Hepatocyte (in vitro differentiated cells): ENCODE measurements at places on chromosomes 3 and 15. TPM values are rescaled to one million over a fixed set of nuclear protein-coding genes. Genes with fewer than 3 reads are reported as not detected.

DNA sequence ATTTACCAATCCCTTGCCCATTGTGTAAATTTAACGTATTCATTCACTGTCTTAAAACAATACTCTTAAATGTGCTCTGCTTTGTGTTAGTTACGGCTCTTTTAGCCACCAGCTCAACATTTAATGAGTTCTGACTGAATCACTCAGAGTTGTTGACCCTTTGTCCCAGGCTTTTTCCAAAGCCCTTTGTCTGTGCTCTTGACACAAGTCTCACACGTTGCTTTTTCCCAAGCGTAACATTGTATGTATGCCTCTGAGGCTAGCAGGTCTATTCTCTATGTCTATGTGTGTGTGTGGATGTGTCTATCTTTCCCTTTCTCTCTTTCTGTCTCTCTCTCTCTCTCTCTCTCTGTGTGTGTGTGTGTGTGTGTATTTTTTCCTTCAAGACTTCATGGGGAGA, 435.4 kb upstream of the GOLIM4 start:
- no peak overlapping the region for H3K4me3 ChIP-seq
- H3K36me3 ChIP-seq = no peaks in the 10 kb centered on the region
- DNase-seq = no peak
- H3K4me1 ChIP-seq = no peaks in the 10 kb centered on the region
- H3K27ac ChIP-seq = no peak overlapping the region
- H3K27me3 ChIP-seq = no peaks in the 10 kb centered on the region

DNA sequence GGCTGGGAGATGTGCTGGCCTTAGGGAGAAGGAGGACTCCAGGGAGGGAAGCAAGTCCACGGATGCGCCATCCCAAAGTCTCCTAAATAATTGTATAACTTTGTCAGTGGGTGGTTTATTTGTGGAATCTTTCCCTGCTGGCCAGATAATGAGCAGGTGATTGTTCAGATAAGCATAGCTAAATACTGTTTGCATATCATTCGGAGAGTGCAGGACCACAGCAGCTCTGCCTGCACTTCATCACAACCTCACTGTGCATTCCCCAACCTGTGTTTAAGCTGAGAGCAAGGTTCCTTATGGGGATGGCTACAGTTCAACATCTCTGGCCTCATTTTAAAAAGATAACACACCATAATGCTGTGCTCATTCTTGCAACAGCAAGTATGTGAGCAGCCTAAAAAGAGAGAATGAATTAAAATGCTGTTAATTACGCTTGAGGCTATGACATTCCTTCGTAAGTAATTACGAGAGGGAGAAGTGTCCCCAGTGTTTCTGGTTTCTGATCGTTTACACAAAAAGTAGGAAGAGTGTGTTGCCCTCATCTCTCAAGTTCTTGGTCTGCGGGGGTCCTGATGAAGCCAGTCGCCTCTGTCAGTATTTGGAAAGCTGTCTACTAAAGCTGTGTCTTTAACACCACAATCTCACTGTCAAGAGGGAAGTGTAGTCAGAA, 272.0 kb upstream of the RORA start:
- no peak for DNase-seq
- H3K4me3 ChIP-seq = no peak overlapping the region
- no peaks in the 10 kb centered on the region for H3K36me3 ChIP-seq
- H3K27me3 ChIP-seq = peaks cover 15% of the 10 kb centered on the region
- H3K27ac ChIP-seq = no peak overlapping the region
- H3K4me1 ChIP-seq = no peaks in the 10 kb centered on the region

The SPATA12 gene
- total RNA-seq = 0.08 and 0.10 TPM in 2 replicates

DNA sequence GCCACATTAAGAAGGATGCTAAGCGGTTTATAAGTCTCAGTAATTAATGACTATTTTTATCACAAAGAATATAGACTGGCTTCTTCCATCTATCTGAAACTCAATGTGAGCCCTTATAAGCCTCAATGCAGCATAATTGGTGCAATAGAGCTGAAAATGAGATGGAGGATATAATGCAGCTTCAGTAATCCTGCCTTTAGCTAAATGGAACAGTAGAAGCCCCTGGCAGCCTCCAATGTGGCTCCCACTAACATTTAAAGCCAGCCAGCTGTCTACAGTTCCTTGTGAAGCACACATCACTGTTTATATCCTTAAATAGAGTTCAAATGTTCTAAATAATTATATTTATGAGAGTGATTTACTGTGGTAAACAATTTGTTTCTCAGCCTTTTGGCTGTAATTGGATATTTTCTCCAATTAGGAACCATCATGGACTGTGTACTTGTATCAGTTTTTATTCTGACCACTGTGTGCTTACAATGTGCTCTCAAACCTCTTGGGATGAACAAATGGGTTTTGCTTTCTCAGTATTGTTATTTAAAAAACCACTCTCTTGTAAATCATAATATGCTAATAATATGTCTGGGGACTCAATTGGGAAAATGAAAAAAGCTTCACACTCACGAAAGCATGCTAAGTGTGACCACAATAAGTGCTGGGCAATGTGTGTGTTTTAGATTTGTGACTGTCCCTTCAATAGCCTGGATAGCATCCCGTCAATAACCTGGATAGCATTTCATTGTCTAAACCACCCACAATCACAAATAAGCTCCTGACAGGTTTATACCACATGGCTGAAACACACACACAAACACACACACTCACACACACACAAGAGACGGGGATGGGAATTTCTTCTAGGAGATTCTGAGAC, 366.6 kb downstream of the GBE1 start:
- H3K4me1 ChIP-seq = no peaks in the 10 kb centered on the region
- no peak for DNase-seq
- H3K4me3 ChIP-seq = no peak overlapping the region

DNA sequence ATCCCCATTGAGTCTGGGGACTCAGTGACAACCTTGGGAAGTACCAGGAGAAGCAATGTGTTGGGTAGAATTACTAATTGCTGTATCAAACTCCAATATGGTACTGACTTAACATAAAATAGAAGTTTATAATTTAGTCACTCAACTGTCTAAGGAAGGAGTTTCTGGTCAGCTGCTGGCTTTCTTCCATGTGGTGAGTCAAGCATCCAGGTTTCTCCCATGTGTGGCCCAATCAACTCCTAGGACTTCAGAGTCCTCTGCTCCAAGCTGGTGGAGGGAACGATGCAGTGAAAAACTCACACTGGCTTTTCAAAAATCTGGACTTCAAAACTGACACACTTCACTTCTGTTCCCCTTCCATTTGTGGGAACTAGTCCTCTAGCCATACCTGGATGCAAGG, 25.2 kb downstream of the WNT5A start:
- no peaks in the 10 kb centered on the region for H3K4me1 ChIP-seq
- no peaks in the 10 kb centered on the region for H3K36me3 ChIP-seq
- no peak for DNase-seq

GRCh38 chr3:124919756-124920155, 14.8 kb downstream of the MUC13 start:
- no peak overlapping the region for H3K27ac ChIP-seq
- no peak overlapping the region for H3K4me3 ChIP-seq
- no peaks in the 10 kb centered on the region for H3K36me3 ChIP-seq
- H3K27me3 ChIP-seq = no peaks in the 10 kb centered on the region
- no peak for DNase-seq

DNA sequence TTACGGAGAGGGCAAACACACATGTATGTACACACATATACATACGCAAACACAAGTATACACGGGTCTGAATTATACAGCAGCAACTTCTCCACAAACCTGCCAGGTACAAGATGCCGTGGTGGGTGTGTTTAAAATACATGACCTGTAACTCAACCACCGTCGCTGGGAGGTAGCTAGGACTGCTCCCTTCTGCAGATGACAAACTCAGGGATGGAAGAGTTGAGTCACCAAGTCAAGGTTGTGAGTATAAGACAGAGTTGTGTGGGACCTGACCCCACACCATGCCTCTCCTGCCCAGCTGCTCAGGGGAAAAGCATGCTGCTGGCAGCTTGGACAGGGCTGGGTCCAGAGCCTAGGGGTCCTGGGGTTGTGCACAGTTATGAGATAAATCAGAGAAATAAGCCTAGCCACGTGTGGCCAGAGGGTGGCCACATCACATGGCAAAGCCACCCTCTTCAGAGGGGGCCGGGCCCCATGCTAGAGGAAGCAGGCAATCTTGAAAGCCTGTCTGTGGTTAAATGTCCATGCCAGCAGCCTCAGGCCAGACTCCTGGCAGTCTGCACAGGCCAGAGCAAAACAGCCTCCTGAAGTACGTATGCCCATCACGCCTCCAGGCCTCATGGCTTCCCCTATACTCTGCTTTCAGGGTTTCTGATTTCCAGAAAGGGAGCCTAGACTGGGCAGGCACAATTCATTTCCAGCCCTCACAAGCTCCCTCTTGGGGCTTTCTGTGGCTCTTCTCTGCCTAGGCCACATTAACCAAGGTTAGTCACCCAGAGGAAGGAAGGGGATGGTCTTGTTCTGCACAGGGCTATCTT, 107.7 kb upstream of the RPL32 start:
- DNase-seq = no peak
- no peak overlapping the region for H3K27ac ChIP-seq
- no peaks in the 10 kb centered on the region for H3K36me3 ChIP-seq
- H3K4me1 ChIP-seq = peaks cover 24% of the 10 kb centered on the region

- no peak overlapping the region for H3K4me3 ChIP-seq
- H3K36me3 ChIP-seq = no peaks in the 10 kb centered on the region
- H3K27me3 ChIP-seq = no peaks in the 10 kb centered on the region
- no peak for DNase-seq
Measured at GRCh38 chr3:48835650-48836366, 11.9 kb downstream of the PRKAR2A start.

- H3K4me1 ChIP-seq = peaks cover 15% of the 10 kb centered on the region
- H3K27me3 ChIP-seq = no peaks in the 10 kb centered on the region
- no peak overlapping the region for H3K4me3 ChIP-seq
- H3K27ac ChIP-seq = no peak overlapping the region
- DNase-seq = no peak
Measured at GRCh38 chr15:91947293-91947679, 93.8 kb downstream of the SLCO3A1 start.

GRCh38 chr3:85342915-85343314, 384.1 kb downstream of the CADM2 start:
- no peaks in the 10 kb centered on the region for H3K4me1 ChIP-seq
- no peak overlapping the region for H3K27ac ChIP-seq
- no peaks in the 10 kb centered on the region for H3K36me3 ChIP-seq
- H3K4me3 ChIP-seq = no peak overlapping the region
- no peaks in the 10 kb centered on the region for H3K27me3 ChIP-seq

GRCh38 chr15:82133251-82133650, 87.4 kb upstream of the MEX3B start:
- no peak overlapping the region for H3K4me3 ChIP-seq
- H3K27ac ChIP-seq = no peak overlapping the region
- no peaks in the 10 kb centered on the region for H3K27me3 ChIP-seq
- H3K4me1 ChIP-seq = peaks cover 2% of the 10 kb centered on the region

DNA sequence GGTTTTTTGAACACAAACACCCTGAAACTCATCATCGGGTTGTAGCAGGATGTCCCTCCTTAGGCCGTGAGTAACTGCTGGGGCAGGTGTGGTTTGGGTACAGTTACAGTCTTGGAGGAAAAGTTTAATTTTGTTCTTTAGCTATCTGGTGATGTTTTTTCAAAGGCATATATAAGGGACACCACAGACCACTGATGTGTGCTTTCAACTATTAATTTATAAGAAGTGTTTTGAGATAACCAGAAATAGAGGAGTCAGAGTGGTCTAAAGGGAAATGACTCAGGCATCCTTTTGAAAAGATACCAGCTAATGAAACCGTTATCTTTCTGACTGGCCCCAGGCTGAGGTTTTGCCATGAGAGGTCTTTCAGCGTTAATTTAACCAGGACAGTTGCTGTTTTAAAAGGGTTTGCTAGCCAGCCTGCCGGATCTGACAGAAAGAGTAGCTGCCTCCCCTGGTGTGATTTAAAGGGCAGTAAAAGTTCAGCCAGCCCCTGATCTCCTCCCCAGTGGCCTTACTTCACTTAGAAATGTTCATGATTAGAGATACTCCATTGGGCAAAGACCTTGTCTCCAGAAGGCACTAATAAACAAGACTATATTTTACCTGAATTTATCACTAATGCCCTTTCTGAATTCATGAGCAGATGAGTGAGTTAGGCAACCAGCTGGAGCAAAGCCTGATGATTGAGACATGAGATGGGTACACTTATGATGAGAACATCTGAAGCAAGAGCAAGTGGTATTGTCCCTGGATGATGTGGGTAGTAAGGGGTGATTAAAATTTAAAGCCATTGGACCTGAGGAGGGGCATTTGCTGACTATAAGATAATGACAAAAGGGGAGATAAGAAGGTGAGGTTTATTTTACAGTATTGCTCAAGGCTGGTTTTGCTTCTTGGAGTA, 482.5 kb upstream of the TBL1XR1 start:
- H3K36me3 ChIP-seq = no peaks in the 10 kb centered on the region
- DNase-seq = no peak
- no peak overlapping the region for H3K27ac ChIP-seq
- H3K4me3 ChIP-seq = no peak overlapping the region

The TWF2 gene
- 52.5 and 59.1 TPM in 2 replicates for total RNA-seq

The CMTM8 gene
- 17.1 and 20.7 TPM in 2 replicates for total RNA-seq

DNA sequence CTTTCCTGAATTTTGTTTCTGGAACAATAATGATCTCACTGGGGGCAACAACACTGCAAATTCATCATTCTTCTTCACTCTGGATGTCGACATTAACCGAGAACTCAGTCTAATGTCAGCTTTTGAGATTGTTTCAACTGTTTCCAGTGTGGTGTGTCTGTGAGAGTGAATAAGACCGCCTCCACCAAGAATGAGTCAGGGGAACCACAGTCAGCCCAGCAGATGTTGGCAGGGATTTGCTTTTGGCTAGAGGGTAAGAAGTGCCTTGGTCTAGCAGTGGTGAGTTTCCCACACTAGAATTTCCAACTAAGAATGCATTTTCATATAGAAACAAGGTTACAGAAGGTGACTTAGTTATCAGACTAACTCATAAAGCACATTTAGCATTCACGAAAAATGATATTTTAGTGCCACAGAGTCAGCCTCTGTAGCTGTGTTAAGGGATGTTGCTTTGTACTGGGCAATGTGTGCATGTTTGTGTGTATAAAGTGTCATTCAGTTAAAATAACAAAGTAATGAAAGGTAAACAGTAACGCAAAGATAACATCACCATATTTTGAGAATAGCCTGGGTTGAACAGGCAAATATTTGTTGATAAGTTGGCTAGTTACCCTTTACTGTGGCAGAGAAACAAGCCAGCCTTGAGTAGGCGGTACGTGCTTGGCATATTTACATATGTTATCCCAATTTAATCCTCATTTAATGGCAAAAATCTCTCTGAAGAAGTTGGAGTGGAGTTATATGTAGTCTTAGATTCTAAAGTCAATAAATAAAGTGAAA, 33.8 kb downstream of the DRD3 start:
- H3K4me1 ChIP-seq = no peaks in the 10 kb centered on the region
- no peaks in the 10 kb centered on the region for H3K27me3 ChIP-seq
- no peak overlapping the region for H3K27ac ChIP-seq
- no peak for DNase-seq
- no peaks in the 10 kb centered on the region for H3K36me3 ChIP-seq
